Breast epithelium (tissue), 4 donors: ENCODE measurements at places on chromosomes 13 and 19.

- no peak overlapping the region for H3K27ac ChIP-seq
- no peaks in the 10 kb centered on the region for H3K36me3 ChIP-seq
- H3K27me3 ChIP-seq, result no peaks in the 10 kb centered on the region
- no peak for DNase-seq
- H3K4me1 ChIP-seq, result no peaks in the 10 kb centered on the region
- H3K4me3 ChIP-seq, result no peak overlapping the region
Measured at GRCh38 chr19:30864391-30865215, 484.6 kb downstream of the TSHZ3 start.

DNA sequence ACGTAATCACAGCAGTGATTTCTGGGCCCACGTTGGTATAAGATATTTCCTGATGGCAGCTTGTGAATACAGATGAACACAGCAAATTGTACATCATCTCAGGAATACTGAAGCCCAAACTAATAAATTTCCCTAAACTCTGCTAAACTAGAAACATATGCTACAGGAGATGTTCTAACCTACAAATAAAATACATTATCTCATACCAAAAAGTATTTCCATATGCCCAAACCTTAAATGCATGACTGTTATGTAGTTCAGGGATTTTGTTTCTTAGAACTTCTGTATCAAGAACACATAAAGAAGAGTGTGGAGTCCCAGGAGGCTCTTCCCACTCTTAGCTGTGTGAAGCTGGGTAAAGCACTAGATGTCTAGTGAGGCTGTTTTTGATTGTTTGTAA, 138.4 kb downstream of the RFC3 start:
- DNase-seq, result no peak
- H3K4me1 ChIP-seq, result no peaks in the 10 kb centered on the region
- no peaks in the 10 kb centered on the region for H3K27me3 ChIP-seq
- no peaks in the 10 kb centered on the region for H3K36me3 ChIP-seq
- H3K4me3 ChIP-seq, result no peak overlapping the region

- no peak for DNase-seq
- H3K4me3 ChIP-seq, result no peak overlapping the region
- no peak overlapping the region for H3K27ac ChIP-seq
- no peaks in the 10 kb centered on the region for H3K36me3 ChIP-seq
- no peaks in the 10 kb centered on the region for H3K4me1 ChIP-seq
Measured at GRCh38 chr19:1922803-1923202, 17.6 kb downstream of the ADAT3 start.

DNA sequence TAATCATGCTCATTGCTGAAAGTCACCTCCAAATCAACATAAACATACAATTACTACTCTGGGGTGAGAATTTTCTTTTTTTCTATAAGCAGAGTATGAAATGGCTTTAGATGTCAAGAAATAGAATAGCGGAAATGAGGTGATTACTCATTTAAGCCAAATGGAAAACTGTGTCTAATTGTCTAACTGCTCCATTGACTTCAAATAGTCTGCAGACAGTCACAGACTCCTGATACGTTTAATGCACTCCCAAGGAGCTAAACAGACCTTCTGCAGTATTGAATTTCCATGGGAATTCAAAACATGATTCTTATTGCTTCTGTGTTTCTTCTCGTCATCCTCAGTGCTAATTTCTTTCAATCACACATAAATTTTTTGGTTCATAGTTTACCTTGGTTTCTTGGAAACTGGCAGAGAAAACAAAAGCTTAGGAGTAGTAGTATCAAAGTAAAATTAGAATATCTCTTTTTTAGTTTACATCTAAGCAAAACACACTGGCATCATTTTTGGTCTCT, 865.2 kb upstream of the SLC10A2 start:
- DNase-seq, result no peak
- no peak overlapping the region for H3K27ac ChIP-seq
- H3K27me3 ChIP-seq, result no peaks in the 10 kb centered on the region
- H3K4me1 ChIP-seq, result no peaks in the 10 kb centered on the region
- H3K36me3 ChIP-seq, result no peaks in the 10 kb centered on the region

DNA sequence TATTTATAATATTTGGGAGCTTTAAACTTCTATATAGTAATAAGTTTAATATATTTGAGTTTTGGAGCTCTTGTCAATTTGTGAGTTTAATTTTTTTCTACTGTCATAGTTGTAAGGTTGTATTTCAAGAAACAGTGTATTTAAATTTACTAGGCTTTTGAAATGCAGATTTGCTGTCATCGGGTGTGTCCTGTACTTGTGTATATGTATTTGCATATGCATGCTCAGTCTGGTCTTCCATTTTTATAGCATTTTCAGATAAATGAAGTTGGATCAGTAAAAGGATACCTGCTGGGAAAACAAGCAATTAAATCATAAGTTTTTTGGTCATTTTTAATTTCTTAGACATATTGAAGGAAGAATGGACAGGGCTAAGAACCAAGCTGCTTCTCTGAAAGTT, 33.1 kb downstream of the SLAIN1 start:
- no peak overlapping the region for H3K4me3 ChIP-seq
- no peaks in the 10 kb centered on the region for H3K27me3 ChIP-seq
- no peak overlapping the region for H3K27ac ChIP-seq
- no peaks in the 10 kb centered on the region for H3K4me1 ChIP-seq
- H3K36me3 ChIP-seq, result no peaks in the 10 kb centered on the region

DNA sequence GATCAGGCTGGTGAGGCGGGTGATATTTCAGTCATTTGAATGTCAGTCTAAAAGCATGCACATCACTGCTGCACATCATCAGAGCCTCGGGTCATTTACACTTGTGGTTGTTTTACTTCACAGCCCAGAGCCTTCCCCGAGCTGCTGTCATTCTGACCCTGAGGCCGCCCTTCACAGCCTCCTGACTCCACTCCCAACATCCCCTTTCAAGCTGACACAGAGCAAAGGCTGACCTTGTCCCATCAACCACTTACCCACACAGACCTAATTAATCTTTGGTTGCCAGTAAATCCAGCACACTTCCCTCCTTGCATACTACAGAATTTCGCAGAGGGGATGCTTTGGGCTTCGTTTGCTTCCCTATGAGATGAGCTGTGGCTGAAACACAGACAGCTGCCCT, 528.1 kb downstream of the DIAPH3 start:
- no peak overlapping the region for H3K27ac ChIP-seq
- no peaks in the 10 kb centered on the region for H3K36me3 ChIP-seq
- H3K4me3 ChIP-seq, result no peak overlapping the region
- DNase-seq, result no peak
- no peaks in the 10 kb centered on the region for H3K27me3 ChIP-seq
